ENCODE measurements at places on chromosomes 3 and 15. TPM values are rescaled to one million over a fixed set of nuclear protein-coding genes. Genes with fewer than 3 reads are reported as not detected.

Gene MYH15
- 0.28 TPM for total RNA-seq

Gene MYRIP
- total RNA-seq, result not detected

Gene ATP13A5
- total RNA-seq, result not detected

Gene GOLGA8R
- total RNA-seq, result 1.1 TPM

Gene SRGAP3
- 1.4 TPM for total RNA-seq

Gene MB21D2
- 46.4 TPM for total RNA-seq

Gene RNU5B-1
- total RNA-seq, result not detected

Gene NLGN1
- total RNA-seq, result 12.5 TPM

Gene ATP8B4
- total RNA-seq, result 0.54 TPM

Gene CYP11A1
- total RNA-seq, result 0.28 TPM

Gene FRG2C
- not detected for total RNA-seq

DNA sequence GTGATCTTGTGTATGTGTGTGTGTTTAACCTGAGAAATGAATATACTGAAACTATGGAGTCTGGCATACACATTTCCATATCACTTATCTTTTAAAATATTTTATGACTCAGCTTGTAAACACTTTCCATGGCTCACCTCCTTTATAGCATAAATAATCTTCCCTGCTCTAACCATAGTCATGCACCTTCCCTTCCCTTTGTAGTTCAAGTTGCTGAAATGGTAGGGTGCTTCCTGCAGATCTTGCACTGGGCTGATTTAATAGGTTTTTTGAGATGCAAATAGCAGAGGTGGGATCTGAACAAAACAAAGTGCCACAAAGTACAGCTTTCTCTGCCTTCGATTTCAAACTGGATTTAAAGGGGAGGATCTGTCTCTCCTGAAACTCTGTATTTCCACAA, 712.7 kb upstream of the LMCD1 start:
- no peak for DNase-seq

- DNase-seq, result peak; percentile 80
Measured at GRCh38 chr15:72722071-72722696, 36.2 kb downstream of the BBS4 start.

DNA sequence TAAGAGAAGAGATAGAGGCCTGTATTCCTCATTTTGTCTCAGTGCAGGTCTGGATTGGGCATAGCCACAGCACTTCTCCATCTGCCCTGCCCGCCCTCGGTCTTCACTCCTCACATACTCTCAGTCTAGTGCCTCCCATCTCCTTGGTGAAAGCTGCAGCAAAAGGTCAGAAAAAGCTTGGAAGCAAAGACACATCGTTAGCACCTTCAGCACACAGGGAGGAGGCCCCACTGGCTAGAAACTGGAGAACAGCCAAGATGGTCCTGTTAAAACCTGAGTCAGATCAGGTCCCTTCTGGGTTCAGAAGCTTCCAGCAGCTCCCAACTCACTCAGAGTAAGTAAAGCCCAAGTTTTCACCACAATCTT, 1.6 kb upstream of the KLF15 start:
- DNase-seq, result no peak

- no peak for DNase-seq
Measured at GRCh38 chr3:197899833-197900478, 50.0 kb upstream of the RPL35A start.

- peak; percentile 22 for DNase-seq
Measured at GRCh38 chr3:42803414-42804105, 730 bp downstream of the HIGD1A start.

DNA sequence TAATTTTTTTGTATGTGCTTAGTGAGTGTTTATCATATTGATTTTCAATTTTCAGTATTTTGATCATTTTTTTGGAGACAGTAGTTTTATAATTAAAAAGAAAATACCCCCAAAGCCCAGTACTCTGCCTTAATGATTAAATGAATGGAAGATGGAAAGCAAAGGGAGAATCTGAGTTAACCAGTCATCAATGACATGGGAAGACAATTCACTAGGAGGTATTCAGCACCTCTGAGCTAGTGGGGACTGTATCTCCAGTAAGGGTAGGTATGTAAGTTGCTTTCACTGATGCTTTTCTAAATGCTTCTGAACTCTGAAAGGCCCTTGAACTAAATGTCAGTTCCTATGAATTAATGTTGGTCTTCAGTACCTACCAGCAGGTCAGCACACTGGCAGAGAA, 590.4 kb upstream of the DPPA4 start:
- peak; percentile 19 for DNase-seq

GRCh38 chr15:58487724-58488120, 55.9 kb downstream of the LIPC start:
- no peak for DNase-seq

GRCh38 chr15:60858511-60859070, 370.5 kb downstream of the RORA start:
- no peak for DNase-seq

DNA sequence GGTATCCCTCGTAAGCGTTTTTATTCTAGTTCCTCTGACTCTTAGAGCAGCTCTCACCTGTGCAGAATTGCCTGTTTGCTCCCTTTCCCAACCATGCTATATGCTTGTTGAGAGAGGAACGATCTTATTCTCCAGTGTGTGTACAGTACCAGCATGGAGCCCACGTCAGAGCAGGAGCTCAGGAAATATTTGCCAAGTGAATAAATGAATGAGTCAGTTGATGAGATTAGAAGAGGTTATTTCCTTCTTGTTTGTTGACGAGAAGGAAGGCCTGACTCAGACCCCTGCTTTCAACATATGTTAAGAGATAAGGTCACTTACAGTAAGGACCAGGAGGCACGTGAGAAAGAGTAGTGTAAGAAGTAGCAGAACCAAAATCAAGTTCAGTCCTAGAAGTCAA, 106.3 kb upstream of the ABHD17C start:
- DNase-seq, result peak; percentile 100
